ENCODE measurements at places on chromosomes 12 and 14.

- DNase-seq, result no peak
Measured at GRCh38 chr12:31317471-31318395, 8.2 kb downstream of the SINHCAF start.

GRCh38 chr14:96103560-96104460, 64.6 kb downstream of the C14orf132 start:
- no peak for DNase-seq

DNA sequence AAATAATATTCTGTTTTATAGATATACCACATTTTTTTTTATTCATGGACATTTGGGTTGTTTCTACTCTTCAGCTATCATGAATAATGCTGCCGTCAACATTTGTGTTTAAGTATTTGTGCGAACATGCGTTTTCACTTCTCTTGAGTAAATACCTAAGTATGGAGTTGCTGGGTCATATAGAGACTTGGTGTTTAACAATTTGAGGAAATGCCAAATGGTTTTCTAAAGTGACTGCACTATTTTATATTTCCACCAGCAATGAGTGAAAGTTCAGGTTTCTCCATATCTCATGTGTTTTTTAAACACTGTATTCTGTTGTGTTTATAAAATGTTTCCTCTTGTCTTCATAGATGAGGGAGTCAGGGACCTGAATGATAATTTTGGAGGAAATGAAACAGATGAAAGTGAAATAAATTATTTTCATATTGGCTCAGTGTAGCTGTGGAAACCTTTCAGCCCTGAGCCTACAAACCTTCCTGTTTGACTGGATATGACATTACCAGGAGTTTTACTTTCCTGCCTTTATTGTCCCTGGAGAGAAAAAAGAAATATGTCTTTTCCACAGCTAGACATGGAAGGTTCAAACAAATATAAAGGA, 26.3 kb downstream of the DAAM1 start:
- peak; percentile 20 for DNase-seq

DNA sequence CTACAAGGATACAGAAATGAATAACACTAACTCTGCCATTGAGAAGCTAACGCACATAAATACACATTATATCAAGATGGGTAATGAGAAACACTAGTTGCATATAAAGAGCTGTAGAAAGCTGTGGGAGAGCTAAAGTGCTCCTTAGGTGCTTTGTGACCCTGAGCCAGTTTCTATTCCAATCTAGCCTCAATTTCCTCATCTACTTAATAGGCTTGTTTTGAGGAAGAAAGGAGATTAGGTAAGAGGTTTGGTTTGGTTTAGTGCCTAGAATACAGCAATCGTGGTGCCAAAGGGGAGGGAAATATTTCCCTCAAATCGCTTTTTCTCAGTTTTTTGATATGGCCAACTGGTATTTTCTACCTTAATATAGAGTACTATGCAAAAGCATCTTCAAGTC, 994 bp downstream of the SRP54 start:
- no peak for DNase-seq

All from GM10248 (cell line).